Bone marrow (tissue), 2 donors: ENCODE measurements at places on chromosomes 2 and 18.

DNA sequence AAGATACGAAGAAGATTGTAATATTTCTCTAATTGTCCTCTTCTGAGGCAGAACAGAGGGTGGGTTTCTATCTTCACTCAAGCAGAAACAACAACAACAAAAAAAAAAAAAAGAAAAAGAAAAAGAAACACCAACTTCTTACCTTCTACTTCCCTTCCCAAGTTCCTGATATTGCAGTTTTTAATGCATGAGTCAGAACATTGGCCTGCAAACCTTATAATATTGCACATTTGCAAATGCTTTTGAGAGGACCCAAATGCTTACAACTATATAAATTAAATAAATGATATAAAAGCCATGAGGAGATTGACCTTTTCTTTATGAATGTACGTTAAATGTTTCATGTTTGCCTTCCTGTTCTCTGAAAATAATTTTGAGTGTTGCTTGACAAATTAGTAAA is 37.3 kb downstream of the PAX3 start:
- no peak for DNase-seq

- no peak for DNase-seq
These were observed 67.3 kb downstream of the ASB1 start for GRCh38 chr2:238493880-238494572.

- no peak for DNase-seq
These were observed 24.1 kb downstream of the RBM43 start for GRCh38 chr2:151237422-151238025.

GRCh38 chr2:215684448-215685237 is 248.8 kb upstream of the FN1 start:
- no peak for DNase-seq

GRCh38 chr18:57915248-57915647 is 112.1 kb upstream of the ATP8B1 start:
- DNase-seq: no peak

GRCh38 chr18:25553631-25554263 is 201.8 kb upstream of the ZNF521 start:
- no peak for DNase-seq

DNA sequence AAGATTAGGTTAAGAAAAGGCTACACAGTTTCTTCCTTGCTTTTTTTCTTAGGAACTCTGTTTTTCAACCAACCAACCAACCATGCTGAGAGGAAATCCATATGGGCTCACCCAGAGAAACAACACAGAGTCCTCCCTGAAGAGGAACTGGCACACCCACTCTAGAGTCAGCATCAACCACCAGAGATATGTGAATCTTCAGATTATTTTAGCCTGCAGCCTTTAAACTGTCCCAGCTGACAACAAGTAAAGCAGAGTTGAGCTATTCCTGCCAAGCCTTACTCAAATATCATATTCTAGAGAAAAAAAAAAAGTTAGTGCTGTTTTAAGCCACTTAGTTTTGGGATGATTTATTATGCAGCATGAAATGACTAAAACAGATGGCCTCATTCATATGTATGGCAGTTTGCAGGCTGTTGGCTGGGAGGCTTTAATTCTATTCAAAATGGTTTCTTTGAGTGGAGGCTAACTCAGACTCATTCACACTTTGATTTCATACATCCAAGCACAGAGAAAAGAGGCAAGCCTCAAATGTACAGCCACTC is 1637.7 kb upstream of the LRRTM1 start:
- DNase-seq: no peak

GRCh38 chr2:26488463-26489212 is 10.7 kb upstream of the OTOF start:
- no peak for DNase-seq

- no peak for DNase-seq
These were observed 33.4 kb upstream of the ZNF396 start for GRCh38 chr18:35410561-35410960.

GRCh38 chr2:196516564-196516963 is 123.0 kb upstream of the CCDC150 start:
- no peak for DNase-seq

GRCh38 chr18:32310774-32311173 is 120.9 kb downstream of the MEP1B start:
- DNase-seq: no peak

DNA sequence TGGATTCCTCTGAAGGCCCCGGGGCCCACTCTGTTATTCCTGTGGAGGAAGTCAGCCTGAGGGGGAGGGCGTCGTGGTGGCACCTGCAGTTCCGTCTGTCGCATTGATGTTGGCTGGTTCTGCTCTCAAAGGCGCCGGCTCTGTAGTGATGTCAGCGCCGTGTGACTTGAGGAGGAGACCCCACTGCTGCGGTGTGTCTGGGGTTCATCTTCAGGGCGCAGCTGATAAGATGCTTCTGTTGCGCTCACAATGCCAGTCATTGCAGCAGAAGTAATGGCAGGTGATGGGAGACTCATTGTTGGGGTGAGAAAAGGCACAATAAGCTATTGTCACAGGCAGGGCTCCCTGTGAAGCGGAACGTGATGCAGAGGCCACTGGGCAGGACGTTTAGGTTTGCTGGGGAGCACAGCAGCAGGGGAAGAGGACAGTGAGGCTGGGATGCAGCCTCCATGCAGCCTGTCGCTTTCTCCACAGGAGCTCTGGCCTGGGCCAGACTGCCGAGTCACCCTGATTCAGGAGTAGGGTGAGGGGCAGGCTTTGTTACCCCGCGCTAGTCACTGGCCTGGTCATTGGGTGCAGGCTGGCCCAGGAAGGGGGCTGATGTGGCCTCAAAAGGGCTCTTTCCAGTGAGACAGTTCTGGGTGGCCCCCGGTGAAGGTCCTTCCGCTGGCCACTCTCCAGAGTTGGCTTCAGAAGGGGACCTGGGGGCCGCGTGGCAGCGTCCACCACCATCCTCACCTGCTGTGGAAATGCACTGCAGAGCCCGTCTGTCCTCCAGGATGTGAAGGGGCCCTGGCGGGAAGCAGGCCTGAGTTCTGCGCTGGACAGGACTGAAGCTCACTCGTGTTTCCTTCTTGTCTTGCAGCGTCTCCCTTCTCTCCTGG is 42.9 kb downstream of the SH3BP4 start:
- no peak for DNase-seq

DNA sequence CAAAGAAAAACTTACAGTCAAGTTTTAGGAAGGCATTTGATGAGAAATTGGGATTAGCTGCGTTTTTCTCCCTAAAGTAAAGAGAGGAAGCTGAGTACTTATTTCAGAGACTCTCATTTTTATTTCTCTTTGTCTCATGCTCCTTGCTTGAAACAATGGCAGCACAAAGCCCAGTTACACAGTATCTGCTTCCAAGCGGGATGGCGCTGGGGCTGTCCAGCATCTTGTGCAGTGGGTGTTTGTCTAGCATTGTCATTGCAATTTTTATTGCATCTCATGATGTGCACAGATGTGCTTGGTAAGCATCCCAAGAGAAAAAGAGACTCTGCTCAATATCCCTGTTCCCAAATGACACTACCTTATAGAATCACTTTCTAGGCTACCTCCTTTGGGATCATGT is 102.8 kb upstream of the ZNF521 start:
- DNase-seq: no peak

DNA sequence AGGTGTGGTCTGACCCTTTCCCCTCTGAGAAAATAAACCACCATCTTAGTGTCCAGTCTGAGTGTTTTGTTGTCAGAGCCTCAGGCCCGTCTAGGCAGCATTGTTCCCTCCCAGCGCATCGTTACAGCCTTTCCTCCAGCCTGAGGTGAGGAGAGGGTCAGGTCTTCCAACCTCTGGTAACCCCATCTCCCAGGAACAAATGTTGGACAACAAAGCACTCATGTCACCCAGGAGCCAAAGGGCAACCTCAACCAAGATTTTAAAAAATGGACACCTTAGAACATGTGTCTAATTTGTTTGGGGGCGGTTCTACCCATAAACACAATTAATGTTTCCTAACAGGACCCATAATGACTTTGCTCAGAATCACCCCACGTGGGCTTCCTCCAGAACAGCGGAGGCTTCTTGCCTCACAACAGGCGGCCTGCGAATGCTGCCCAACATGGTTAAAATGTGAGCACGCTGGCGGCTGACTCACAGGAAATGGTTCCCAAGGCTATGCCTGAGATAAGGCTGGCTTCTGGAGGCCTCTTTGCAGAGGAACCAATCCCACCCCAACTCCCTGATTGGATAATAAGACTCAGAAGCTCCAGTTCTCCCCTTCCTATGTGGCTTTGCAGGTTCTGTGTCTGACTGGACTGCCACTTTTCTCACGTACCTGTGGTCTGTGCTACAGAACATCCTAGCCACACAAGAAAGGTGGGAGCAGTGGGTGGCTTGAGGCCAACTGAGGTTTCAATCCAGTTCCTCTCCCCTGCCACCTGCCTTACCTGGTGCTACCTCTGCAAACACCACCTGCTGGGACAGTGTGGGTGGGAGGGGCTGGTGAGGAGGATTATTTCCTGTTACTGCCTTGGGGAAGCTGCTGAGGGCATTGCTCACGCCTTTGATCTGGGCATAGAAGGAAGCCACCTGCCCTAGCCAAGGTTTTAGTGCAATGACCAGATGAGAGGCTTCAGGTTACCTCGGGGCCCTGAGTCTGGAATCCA is 108.8 kb downstream of the B3GNT2 start:
- DNase-seq: peak; percentile 90

- DNase-seq: no peak
These were observed 155.1 kb downstream of the WDSUB1 start for GRCh38 chr2:159131267-159131913.

DNA sequence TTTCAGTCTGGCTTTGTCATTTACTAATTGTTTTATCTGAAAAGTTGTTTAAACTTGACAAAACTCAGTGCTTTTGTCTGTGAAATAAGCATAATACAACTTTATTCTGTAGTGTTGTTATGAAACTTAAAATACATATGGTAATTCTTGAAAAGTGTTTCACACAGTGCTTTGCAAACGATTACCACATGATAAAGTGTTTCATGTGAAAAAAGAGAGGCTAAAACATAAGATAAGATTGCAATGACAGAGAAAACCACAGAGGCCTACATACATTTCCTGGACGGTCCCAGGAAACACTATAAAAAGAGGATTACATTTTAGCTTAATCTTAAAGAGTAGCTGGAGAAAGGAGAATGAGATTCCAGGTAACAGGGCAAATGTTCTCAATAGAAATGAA is 1934.6 kb upstream of the LRRTM1 start:
- DNase-seq: no peak

DNA sequence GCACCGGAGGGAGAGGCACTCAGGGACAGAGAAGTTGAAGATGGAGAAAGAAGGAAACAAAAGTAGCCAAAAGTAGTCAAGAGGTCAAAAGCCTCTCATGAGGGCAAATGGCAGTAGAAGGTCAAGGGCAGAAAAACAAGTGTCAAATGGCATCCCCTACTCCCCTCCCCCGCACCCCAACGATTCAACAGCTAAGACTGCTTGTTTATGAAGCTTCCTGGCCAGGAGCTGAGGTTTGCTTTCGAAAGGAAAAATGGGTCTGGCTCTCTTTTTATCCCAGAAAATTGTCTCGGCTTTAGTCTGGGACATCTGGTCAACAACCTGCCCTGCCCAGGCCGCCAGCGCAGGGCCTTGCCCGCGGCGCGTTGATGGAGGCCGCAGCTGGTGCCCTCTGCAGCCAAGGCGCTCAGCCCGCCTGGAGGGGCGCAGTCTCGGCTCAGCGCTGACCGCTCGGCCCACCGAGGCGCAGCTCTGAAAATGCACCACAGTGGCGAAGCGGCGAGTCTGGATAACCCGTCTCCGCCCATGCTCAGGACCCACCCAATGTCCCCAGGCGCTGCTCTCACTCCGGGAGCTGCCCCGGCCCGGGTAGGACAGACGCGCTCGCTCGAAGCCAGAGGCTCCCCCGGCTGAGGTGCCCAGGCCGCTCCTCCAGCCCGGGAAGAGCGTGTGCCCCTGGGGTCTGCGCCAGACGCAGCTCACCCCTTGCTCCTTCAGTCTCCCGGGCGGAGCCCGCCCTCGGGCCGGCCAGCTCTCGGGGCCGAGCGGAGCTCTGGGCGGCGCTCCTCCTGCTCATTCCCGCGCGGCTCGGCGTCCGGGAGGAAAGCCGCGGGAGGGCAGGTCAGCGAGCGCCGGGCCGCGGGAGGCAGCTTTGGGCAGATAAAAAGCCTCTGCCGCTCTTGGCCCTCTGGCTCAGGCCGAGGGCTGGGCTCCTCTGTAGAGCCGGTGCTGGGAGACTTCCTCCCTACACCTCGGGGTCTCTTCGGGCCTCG is 1.8 kb upstream of the TBR1 start:
- DNase-seq: no peak

GRCh38 chr2:105294844-105295481 is 34.6 kb downstream of the TGFBRAP1 start:
- DNase-seq: no peak

GRCh38 chr2:96225016-96225533 is 16.4 kb upstream of the STARD7 start:
- DNase-seq: peak; percentile 9

DNA sequence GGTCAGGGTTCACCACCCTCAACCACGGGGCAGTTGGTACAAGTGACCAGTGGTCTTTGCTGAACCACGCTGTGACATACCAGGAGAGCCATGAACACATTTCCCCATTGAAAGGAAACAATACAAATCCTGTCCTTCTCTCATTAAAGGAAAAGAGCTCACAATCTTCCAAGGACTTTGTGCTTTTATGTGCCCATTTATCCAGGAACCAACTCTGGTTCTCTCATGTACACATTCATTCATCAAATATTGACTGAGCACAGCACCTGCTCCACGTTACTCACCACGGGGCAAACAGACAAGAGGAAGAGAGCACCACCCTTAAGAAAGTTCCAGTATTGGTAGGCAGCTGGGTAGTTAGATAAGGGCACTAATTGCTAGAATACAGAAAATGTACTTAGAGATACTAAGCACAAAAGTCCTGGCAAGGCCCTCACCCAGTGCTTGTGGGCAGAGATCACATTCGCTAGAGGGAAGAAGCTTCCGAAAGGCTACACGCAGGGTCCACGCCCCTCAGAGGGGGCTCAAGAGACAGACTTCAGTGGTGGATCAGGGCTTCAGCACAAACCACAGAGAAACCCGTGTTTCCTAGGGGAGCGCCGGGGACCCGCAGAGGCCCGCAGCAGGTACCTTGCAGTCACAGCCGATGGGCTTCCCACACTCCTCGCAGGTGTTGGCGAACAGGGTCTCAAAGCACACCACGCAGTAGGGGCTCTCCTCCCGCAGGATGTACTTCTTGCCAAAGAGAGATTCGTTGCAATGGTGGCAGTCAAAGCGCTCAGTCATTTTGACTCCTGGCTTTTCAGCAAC is 12.9 kb downstream of the FHL2 start:
- no peak for DNase-seq

- no peak for DNase-seq
These were observed 16.6 kb downstream of the PAIP2B start for GRCh38 chr2:71210292-71210691.
